ENCODE measurements at places on chromosomes 3 and 15. TPM values are rescaled to one million over a fixed set of nuclear protein-coding genes. Genes with fewer than 3 reads are reported as not detected.

The CD200R1 gene
- 2.7 TPM for total RNA-seq

The NPHP3 gene
- total RNA-seq: 49.5 TPM

The ATP8B4 gene
- total RNA-seq: 7.3 TPM

The KNG1 gene
- 0.17 TPM for total RNA-seq

The BCL2A1 gene
- total RNA-seq: 9.7 TPM

The CALML4 gene
- total RNA-seq: 21.3 TPM

The CRTAP gene
- total RNA-seq: 125 TPM

The HDGFL3 gene
- 113 TPM for total RNA-seq

The ADCY5 gene
- 56.7 TPM for total RNA-seq

The KLHDC8B gene
- 61.6 TPM for total RNA-seq

The PLA2G4D gene
- 0.06 TPM for total RNA-seq

The SHC4 gene
- total RNA-seq: 30.8 TPM

The SHF gene
- total RNA-seq: 29.1 TPM

The PLSCR2 gene
- 0.22 TPM for total RNA-seq

The VILL gene
- 7.2 TPM for total RNA-seq

The ROBO2 gene
- 196 TPM for total RNA-seq

The BNC1 gene
- total RNA-seq: 0.69 TPM
